ENCODE measurements at places on chromosomes 6 and 20.

DNA sequence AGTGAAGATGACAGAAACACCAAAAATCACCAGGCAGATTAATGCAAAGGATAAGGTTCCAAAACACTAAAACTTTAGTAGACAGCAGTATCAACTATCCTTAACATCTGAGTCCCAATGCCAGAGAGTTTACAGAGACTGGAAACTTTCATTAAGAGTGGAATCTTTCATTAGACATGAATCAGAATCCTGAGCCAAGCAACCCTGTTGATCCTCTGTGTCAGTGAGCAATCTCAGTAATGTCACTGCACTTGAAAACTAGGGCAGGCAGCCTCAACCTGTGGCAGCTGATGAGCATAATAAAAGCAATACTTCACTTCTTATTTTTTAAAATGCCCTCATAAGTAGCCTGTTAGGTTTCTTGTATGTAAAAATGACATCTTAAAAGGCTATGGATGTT, 252.8 kb upstream of the PLN start:
- DNase-seq = no peak

DNA sequence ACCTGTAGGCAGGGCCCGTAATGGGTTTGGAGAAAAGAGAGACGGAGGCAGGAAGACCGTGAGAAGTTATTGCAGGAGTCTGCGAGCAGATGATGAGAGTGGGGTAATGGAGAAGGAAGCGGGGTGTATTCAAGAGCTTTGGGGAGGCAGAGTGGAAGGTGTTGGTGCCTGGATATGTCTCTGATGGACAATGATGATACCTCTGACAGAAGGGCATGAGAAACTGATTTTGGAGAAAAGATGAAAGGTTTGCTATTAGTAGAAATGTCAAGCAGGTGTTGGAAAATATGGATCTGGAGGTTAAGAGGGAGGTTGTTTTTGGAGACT, 69.4 kb downstream of the CDC5L start:
- no peak for DNase-seq

DNA sequence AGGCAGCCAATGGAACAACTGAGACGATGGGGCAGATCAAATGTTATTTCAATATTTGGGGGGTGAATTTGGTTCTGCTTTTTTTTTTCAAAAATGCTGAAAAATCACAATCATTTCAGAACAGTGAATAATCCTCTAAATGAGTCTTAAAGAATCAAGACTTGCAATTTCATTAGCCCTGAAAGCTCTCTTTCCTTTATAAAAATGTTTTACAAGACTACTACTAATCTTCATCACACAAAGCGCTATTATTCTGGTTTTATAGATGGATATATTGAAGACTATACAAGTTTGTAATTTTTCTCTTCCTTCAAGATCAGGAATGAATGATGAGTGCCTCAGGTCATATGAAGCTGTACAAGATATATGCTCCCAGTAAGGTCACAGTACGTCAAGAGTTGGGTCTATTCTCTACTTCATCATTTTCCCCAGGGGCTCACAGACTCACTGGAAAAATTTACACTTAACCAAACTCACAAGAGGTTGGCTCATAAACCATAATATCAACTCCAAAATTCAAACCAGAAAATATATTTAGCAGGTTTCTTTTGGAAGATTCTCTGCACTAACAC, 19.5 kb downstream of the RNF24 start:
- DNase-seq = no peak

DNA sequence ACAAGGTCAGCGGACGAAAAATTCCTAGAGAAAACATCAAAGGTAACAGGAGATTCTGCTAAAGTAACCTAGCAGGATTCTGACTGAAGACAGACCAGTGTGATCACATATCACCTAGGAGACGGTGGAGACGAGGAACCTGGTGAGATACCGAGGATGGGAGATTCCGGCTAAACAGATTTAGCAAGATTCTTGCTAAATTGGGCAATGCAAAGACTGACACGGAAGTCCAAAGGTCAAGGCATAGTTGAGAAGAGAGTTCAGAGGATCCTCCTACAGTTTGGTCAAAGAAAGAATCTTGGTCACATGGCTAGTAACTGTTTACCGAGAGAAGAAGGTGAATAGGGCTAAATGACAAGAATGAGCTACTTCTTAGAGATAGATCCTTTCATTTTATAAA, 61.1 kb downstream of the TMEM170B start:
- DNase-seq = no peak

DNA sequence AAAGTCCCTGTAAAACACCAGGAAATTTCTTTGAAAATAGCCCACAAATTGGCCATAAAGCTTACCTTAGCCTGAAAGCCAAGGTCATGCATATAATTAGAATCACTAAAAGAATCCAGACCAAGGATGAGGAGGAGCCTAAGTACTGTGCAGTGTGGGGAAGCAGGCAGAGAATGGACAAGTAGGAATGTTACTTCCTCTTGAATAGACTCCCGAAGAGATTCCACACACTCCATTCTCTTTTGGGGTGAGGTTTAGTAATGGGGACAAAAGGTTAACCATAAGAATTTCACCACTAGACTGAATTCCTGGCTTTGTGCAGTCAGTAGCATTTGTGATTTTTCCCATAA, 27.5 kb upstream of the MARCKS start:
- peak; percentile 63 for DNase-seq

DNA sequence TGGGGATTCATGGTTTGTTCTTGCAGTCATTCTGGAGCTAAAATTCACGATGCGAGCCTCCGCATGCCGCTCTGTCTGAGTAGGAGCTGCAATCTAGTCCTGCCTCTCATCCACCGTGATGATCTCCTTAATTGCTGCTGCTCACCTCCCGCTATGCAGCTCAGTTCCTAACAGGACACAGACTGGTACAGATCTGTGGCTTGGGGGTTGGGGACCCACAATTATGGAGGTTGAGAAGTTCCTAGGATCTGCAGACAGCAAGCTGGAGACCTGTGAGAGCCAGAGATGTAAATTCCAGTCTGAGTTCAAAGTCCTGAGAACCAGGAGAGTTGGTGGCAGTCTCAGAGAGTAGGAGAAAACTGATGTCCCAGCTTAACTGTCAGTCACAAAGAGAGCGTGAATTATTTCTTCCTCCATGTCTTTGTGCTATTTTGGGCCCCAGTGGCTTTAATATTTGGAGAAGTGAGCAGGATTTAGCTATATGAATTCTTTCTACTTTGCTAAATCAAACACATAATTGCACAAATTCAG, 378.7 kb upstream of the MAN1A1 start:
- no peak for DNase-seq

DNA sequence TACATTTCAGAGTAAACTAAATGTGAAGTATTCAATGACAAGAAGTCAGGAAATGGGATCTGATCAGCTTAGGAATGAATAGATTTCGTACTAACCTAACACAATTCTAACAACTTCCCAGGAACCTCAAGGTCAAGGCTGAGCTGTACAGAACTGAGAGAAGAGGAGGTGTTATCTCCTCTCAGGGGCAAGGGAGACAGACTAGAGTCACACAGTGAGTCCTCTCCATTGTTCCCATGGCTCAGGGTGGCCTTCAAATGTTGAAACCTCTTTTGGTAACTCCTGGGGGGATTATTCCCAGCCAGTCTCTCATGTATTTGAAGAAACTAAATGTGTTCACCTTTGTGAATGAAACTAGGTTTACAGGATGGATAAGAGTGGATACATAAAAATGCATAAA, 27.7 kb downstream of the ELOVL2 start:
- no peak for DNase-seq

- no peak for DNase-seq
These were observed 54.3 kb downstream of the NUS1 start for GRCh38 chr6:117729613-117730012.
